GOT3 (cell line): ENCODE measurements at places on chromosomes 11 and 22.

- DNase-seq: no peak
Observed at GRCh38 chr11:104279587-104279986, 115.6 kb upstream of the PDGFD start.

GRCh38 chr11:1925373-1926155 is 6.1 kb downstream of the TNNT3 start:
- DNase-seq: no peak

GRCh38 chr11:96622026-96622634 is 232.3 kb downstream of the JRKL start:
- DNase-seq: no peak

GRCh38 chr11:110805756-110806155 is 93.5 kb upstream of the ARHGAP20 start:
- DNase-seq: no peak

DNA sequence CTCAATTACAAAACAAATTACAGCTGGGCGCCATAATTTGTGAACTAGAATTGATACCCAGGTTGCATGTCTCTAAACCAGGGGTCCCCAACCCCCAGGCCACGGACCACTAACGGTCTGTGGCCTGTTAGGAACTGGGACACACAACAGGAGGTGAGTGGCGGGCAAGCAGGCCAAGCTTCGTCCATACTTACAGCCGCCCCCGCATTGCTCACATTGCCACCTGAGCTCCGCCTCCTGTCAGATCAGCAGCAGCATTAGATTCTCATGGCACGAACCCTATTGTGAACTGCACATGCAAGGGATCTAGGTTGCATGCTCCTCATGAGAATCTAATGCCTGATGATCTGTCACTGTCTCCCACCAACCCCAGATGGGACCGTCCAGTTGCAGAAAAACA is 12.9 kb downstream of the FCHSD2 start:
- DNase-seq: no peak

DNA sequence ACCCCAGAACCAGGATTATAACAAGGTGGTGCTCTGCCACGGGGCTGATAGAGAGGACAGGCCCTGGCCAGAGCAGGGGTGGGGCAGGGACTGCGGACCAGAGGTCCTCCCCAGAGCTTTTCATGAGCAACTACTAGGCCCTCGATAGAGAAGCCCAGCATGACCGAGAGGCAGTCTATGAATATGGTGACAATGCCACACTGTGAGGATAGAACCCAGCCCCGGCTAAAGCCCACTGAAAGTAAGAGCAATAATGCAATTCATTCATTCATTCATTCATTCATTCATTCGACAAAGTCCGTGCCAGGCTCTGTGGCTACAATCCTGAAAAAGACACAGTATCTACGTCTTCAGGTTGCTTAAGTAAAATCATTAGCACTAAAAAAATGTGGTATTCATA is 35.6 kb upstream of the CD5 start:
- DNase-seq: no peak

DNA sequence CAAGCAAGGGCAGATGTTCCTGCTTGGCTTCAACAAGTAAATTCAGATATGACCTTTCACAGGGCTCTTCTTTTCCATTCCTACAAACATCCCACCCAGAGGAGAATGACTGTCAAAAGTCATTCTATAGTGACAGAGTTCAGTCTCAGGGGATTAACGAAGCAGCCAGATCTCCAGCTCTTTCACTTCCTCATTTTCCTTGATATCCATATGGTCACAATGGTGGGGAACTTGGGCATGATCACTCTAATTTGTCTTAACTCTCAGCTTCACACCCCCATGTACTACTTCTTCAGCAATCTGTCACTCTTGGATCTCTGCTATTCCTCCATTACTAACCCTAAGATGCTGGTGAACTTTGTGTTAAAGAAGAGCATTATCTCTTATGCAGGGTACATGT is 15.0 kb upstream of the OR8B8 start:
- DNase-seq: no peak

DNA sequence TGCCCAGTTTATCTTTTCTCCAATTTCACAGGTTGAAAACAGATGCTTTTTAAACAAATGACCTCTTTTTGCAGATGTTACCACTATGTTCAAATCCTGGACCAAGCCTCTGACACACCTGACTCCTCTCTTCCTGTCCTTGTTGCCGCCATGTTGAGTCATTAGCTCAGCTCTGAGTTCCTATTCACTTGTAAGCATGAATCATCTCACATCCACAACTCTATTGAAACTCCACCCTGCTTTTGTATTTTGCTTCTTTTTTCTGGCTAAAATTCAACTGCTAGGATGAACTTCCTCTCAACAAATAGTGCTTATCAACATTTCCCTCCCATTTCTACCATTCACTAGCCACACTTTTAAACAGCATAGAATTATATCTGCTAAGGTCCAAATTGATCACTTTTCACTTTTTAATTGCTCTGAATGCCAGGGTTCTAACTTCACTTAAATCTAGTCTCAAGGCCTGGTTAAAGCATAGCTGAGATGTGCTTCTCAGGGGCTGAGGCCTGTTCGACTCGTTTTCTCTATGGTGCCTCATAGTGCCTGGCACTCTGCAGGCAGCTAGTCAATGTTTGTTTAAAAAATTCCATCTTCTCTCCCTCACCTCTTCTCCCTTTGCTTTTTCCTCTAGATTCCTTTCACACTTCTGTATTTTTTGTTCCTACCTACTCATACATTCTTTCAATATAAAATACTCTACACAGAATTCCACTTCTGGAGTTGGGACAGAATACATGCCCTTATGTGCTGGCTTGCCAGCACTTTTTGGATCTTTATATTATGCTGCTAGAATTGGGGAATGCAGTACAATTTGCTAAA is 3.9 kb downstream of the JOSD1 start:
- DNase-seq: no peak

DNA sequence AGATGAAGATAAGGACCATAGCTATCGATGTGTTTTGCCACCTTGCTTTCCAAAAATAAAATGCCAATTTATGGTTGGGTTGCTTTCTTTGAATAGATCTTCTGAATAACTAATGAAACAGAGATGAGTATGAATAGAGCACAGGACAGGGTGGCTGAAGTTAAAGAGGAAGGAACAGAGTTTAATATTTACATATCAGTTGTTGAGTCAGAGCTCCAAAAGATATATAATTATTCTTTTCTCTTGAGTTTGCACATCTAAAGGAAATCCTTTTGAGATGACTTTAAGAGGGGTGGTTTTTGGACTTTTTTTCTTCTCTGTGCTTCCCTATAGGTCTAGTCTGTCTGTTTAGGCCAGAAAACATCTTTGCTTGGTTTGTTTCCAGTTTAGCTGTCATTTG is 115.2 kb downstream of the DDX10 start:
- no peak for DNase-seq

DNA sequence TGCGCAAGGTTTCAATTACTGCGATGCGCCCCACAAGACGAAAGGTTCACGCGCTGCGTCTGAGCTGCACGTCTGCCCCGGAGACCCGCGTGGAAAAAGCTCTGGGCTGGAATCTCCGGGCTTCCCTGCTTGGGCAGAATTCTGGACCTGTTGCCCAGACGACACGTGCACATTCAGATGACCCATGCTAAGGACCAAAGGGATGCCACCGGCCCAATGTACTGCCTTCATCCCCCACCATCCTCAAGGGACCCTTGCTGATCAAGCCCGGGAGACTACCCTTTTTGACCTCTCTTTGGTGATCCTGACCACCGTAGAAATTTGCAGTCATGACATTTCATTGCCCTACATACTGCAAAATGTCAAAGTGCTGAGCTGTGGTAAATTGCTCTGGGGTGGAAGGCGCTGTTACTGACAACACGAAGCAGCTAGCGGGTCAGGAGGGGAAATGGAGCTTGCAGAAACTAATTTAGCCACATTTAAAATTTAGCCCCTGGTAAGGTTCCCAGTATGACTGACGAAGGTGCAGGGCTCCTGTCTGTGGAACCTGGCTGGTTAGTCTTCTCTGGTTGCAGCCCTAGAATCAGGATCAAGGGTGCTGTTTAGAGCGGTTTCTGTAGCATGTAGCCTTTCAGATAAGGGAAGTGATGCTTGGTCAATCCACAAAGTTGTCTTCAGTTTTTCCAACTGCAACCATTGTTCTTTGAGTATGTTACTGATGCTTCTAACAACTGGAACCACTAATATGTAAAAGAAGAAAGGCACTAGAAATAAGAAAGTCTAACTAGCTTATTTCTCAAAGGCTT is 81.9 kb downstream of the PRR5L start:
- DNase-seq: no peak

GRCh38 chr11:117607449-117607848 is 189.6 kb downstream of the DSCAML1 start:
- DNase-seq: no peak

DNA sequence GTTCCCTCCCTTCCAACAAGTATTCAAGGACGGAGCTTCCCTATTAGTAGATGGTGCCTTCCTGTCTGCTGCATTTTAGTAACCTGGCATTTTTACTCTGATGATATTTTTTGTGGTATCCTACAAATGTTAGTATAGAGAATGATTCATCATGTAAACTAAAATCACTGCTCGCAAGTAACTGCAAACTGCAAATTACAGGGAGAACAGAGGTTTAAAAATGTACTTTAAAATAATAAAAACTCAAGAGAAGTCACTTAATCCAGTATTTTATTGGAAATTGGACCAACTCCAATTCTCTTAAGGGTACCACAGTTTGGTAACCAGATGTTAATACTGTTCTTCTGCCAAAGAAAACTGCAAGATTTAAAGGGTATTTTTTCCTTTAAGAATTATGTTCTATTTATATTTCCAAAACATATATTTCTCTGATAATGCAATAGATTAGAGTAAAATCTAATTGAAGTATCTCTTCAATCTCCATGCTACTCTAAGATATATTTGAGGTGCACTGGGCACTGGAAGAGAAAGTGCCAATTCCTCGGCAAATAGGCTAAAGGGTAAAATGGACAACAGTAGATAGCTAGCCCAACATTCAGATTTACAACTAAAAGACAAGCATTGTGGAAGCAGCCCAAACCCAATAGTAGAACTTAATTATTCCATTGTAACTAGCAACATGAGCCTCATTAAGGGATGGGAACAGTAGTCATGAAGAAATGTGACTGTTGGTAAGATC is 298.0 kb downstream of the TTC28 start:
- DNase-seq: no peak

GRCh38 chr11:66281776-66282467 is 3.9 kb downstream of the CNIH2 start:
- no peak for DNase-seq

DNA sequence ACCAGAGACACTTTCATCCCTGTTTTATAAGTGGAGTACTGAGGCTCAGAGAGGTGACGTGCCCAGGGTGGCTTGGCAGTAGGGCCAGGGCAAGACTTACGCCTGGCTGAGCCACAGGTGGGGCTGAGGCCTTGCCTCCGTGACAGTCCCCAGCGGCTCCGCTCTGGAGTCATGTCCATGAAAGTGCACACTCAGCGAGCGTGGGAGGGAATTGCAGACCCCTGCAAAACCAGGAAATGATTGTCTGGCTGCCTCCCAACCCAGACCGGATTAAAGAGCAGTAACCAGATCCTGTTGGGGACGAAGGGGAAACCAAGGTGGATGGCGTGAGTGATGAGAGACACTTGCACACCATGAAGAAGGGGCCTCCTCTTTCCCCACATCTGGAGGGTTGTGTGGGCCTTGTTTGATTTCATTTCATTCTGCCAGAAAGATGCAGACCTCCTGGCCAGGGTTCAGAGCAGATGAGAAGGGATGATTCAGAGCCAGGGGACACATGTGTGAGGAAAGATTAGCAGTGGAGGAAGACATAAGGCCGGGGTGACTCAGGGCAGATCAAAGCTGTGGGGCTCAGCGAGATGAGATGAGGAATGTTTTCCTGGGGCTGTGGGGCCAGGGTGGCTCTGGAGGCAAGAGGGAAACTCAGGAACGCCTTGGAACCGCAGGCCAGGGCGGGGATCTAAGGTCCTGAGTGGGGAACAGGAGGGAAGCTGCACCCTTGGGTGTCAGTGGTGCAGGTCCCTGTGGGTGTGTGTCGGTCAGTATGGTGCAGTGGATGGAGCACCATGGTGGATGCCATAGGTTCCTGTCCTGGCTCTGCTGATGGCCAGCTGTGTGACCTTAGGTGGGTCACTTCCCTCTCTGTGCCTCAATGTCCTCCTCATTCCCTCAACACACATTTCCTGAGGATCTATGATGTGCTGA is 29.9 kb upstream of the LRRC32 start:
- DNase-seq: peak; percentile 9

DNA sequence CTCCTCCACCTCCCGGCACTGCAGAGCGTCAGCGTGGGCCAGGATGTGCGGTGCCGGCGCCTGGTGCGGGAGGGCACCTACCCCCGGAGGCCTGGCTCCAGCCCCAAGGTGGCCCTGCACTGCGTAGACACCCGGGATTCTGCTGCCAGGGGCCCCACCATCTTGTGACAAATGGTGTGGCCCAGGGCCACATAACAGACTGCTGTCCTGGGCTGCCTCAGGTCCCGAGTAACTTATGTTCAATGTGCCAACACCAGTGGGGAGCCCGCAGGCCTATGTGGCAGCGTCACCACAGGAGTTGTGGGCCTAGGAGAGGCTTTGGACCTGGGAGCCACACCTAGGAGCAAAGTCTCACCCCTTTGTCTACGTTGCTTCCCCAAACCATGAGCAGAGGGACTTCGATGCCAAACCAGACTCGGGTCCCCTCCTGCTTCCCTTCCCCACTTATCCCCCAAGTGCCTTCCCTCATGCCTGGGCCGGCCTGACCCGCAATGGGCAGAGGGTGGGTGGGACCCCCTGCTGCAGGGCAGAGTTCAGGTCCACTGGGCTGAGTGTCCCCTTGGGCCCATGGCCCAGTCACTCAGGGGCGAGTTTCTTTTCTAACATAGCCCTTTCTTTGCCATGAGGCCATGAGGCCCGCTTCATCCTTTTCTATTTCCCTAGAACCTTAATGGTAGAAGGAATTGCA is 13.5 kb downstream of the TSKU start:
- no peak for DNase-seq

GRCh38 chr11:123640677-123641494 is 13.5 kb downstream of the SCN3B start:
- DNase-seq: no peak

GRCh38 chr11:5230266-5230665 is 3.4 kb upstream of the HBB start:
- DNase-seq: no peak

- no peak for DNase-seq
Observed at GRCh38 chr22:46432164-46433068, 96.9 kb downstream of the TRMU start.

- no peak for DNase-seq
Observed at GRCh38 chr22:19597399-19597735, 73.2 kb upstream of the CLDN5 start.

- DNase-seq: no peak
Observed at GRCh38 chr11:70104419-70104818, 26.3 kb downstream of the ANO1 start.

GRCh38 chr11:2778630-2779498 is 79.1 kb upstream of the KCNQ1OT1 start:
- peak; percentile 4 for DNase-seq

DNA sequence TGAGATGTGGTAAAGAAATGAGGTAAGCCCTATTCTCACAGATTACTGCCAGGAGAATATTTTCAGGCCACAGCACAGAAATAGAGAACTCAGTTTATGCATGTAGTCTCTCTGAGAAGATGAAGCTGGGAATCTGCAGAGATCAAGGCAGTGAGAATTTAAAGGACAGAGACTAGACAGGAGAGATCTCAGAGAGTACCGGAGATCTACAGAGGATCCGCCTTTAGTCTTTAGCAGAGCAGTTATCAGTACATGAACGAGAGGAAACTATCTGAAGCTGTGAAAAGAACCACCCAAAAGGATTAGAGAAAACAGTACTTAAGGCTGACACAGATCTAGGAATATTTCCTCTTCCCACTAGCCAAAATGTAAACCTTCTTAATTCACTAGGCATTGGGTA is 101.5 kb downstream of the DLG2 start:
- no peak for DNase-seq

GRCh38 chr22:33650244-33650643 is 270.0 kb downstream of the LARGE1 start:
- no peak for DNase-seq

GRCh38 chr22:29780748-29781676 is 13.8 kb downstream of the UQCR10 start:
- no peak for DNase-seq
